ENCODE measurements at places on chromosomes 4 and X. TPM values are rescaled to one million over a fixed set of nuclear protein-coding genes. Genes with fewer than 3 reads are reported as not detected.

DNA sequence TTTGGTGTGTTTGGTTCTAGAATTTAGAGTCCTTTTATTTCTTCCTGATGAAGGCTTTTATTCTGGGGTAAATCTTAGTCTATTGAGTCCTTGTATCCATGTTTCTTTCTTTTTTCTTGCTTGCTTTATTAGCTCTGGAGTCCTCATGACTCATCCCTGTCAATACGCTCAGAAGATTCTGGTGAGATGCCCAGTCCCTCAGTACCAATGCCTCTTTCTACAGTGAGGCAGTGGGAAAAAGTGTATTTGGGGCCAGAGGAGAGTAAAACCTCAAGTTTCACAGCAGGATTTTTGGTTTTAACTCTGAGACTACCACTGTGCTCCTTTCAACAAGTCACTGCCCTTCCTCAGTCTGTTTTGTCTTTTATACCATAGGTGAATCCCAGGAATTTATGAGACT lies 368.0 kb downstream of the GBA3 start:
- DNase-seq: no peak

GRCh38 chr4:24754571-24754970 lies 40.8 kb upstream of the SOD3 start:
- no peak for DNase-seq

GRCh38 chr4:154004507-154005170 lies 215.8 kb upstream of the SFRP2 start:
- DNase-seq: no peak

The RBM47 gene
- 4.4 TPM for total RNA-seq

Measured in right atrium auricular region (tissue), 2 donors.